Nucleus accumbens (tissue), 56 donors: ENCODE measurements at places on chromosomes 12 and 14.

DNA sequence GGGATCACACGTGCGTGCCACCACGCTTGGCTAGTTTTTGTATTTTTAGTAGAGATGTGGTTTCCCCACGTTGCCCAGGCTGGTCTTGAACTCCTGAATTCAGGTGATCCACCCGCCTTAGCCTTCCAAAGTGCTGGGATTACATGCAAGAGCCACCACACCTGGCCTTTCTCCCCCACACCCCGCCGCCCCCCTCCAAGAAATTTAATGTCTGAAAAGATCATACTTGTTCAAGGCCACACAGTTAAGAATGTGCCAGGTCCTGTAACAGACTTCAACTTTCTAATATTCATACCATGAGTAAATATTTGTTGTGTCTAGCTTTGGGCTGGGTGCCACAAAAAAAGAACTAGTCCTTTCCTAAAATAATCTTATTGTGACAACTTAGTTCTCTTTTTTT lies 9.1 kb downstream of the GATC start:
- no peak for DNase-seq

DNA sequence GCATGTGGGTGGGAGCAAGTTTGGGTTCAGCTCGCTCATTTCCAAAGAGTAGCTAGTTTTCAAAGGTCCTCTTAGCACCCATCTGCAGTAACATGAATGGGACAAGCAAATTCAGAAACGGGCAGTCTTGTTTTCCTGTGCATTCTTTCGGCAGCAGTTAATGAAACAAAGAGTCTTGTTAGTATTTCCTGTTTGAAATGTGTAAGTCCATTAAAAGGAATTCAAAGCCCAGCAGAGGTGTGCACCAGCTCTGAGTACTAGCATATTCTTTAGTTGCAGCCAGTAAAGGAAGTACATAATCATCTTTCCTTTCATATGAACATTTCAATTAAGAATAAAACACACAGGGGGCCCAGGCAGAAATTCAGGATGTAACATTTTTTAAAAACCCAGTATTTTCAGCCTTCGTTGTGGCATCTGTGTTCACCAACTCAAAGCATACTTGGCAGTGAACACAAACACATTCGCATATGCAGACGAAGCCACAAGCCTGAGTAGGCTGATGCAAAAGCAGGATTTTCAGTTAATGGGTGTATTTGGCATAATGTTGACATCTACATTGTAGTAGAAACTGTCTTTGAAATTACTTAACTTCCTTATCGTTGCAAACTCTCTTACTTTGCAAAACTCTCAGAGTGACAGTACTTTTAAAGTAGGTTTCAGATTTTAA lies 570.0 kb upstream of the FLRT2 start:
- no peak for DNase-seq

DNA sequence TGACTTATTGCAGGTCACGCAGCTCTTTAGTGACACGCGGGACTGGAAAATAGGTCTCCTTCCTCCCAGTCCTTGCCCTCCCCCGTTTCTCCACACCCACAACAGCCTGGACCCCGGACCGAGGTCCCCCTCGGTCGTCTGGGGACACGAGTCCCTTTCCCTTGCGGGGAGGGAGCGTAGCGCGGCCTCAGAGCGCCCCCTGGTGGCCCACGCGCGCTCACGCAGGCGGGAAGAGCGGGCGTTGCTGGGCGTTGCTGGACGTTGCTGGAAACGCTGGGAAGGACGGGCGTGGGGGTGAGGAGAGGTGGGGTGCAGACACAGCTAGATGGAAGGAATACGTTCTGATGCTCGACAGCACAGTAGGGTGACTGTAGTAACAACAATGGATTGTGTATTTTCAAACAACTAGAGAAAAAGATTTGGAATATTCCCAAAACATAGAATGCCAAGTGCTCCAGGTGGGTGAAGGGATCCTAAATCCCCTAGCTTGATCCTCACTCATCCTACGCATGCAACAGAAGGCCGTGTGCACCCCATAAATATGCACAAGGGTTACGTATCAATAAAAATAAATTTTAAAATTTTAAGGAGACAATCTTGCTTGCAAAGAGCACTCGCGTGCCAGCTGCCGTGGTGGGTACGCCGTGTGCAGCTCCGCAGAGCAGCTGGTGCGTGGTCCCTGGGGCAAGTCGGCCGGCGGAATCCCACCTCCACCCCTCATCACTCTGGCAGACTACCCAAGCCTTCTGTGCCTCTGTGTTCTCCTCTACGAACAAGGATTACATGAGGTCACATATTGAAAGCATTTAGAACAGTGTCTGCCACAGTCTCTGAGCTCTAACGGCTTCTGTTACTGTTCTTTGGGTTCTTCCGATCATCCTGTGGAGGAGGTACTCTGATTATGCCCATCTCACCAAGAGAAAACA lies 87.4 kb downstream of the B4GALNT3 start:
- no peak for DNase-seq

DNA sequence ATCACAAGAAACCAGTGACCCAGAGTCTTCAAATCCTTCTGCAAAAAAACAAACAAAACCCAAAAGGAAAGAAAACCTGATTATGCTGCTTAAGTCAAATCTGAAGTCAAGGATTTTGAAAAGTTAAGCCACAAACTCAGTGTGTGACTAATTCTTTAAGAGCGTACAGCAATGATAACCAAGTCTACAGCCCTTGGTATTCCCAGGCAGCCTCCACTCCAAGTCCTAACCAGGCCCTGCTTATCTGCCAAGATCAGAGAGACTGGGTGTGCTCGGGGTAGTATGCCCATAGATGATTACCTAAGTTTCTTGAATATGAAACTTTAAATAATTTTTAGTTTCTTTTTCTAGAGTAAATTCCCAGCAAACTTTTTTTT lies 13.1 kb downstream of the PGAM5 start:
- DNase-seq = no peak

DNA sequence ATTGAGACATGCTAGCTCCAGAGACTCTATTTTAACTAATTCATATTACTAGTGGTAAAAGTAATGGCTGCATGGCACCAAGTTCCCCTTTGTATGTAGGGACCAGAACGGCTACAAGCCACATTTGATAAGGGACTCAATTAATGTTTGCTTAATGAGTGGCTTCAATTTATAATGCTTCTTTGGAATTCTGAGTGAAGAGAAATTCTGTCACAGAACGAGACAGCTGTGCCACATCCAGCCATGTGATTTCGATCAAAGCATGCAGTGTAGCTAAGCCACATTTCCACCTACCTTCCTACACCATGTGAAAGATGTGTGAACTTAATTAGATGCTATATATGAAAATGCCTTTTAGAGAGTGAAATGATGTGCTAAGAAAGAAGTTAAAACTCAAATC lies 217.4 kb downstream of the ACSS3 start:
- no peak for DNase-seq
